ENCODE measurements at places on chromosomes 3 and 15.

DNA sequence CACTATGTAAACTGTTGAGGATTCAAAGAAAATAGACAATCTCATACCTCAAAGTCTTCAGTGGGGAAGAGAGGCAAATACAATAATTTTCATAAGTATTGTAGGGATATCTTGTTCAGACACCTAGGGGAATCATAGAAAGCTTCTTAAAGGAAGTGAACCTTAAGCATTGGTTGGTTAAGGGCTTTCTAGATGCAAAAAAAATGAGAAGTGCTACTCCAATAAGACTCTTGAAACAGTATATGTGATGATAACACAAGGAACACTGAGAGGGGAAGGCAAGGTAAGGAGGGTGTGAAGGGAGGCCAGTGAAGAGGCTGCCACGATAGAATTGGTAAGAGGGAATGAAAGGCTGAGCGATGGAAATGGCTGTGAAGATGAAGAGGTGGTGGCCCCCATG, 104.1 kb downstream of the TPRG1 start:
- DNase-seq, result no peak

GRCh38 chr3:7696320-7696719, 805.3 kb upstream of the LMCD1 start:
- DNase-seq, result no peak

DNA sequence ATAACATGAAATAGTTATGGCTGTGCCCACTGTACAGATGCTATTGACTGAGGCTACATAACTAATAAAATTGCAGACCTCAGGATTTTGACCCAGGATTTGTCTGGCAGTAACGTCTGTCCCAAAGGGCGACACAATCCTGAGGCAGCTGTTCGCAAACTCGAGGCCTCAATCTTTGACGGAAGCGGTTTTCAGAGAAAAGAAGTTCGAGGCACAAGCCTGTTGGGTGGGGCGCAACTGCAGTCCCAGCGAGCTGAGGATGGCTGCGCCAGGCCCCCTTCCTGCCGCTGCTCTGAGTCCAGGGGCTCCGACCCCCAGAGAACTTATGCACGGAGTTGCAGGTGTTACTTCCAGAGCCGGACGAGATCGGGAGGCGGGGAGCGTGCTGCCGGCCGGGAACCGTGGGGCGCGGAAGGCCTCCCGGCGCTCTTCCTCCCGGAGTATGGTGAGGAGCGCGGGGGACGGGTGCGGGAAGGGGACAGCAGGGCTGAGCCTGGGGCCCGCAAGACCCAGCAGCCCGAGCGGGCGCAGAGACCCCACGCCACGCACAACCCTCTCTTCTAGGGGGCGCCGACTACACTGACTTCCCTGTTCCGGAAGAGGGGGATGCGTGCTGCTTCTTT, at the start of gene PARP15:
Gene PARP15, plus strand, starts transcription at position 242 of the 623 bp plus-strand sequence. Its CDS starts 18 bp downstream, at position 260.
- peak; percentile 58 for DNase-seq

DNA sequence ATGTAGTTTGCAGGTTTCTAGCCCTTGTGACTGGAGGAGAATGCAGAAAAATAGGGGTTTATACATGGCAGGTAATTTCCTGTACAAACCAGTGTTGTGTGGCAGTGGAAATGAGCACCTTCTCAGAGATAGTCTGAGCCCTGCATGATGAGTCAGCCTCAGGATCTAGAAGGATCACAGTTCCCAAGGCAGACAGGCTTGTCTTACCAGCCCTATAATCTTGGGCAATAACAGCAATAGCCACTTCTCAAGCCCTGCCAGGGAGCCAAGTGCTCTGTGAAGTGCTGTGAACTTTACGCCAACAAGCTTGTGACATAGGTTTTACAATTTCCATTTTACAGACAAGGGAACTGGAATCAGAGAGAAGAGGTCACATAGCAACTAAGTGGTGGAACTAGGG, 89.4 kb downstream of the CD47 start:
- DNase-seq, result no peak

DNA sequence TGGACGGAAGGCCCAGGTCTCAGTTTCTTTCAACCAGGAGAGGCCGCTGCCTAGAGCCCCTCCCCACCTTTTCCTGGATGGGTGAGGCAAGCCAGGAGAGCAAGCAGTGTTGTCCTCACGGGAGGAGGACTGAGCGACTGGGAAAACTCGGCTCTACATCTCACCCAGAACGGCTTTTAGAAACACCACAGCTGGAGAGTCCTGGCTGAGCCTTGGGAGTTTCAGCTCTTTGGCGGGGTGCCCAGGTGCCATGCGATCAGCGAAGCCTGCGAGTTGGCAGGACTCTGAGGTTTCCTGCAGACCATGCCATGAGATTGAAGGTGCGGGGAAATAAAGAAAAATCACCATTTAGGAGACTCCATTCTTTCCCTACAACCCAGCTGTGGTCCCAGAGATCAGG, 26.0 kb downstream of the PPCDC start:
- no peak for DNase-seq

GRCh38 chr3:61559136-61559731, 2.1 kb upstream of the PTPRG start:
- DNase-seq, result no peak

GRCh38 chr3:39147711-39148434, 5.5 kb downstream of the CSRNP1 start:
- peak; percentile 39 for DNase-seq

DNA sequence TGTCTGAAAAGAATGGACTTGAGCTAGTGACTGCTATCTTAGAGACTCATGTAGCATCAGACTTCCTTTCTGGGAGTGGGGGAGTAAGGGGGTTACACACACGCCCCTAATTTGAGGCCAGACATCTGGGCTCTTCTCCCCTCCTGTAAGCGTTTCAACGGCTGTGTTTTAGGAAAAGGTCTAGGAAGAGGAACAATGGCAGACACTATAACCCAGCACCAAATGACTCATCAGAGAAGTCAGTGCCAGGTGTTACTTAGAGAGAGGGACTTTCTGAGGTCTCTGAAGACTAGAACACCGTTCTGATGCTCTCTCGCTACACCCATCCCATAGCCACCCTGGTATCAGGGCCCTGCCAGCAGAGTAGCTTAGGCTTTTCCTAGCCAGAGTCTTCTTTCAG, 65.5 kb downstream of the SSUH2 start:
- no peak for DNase-seq

DNA sequence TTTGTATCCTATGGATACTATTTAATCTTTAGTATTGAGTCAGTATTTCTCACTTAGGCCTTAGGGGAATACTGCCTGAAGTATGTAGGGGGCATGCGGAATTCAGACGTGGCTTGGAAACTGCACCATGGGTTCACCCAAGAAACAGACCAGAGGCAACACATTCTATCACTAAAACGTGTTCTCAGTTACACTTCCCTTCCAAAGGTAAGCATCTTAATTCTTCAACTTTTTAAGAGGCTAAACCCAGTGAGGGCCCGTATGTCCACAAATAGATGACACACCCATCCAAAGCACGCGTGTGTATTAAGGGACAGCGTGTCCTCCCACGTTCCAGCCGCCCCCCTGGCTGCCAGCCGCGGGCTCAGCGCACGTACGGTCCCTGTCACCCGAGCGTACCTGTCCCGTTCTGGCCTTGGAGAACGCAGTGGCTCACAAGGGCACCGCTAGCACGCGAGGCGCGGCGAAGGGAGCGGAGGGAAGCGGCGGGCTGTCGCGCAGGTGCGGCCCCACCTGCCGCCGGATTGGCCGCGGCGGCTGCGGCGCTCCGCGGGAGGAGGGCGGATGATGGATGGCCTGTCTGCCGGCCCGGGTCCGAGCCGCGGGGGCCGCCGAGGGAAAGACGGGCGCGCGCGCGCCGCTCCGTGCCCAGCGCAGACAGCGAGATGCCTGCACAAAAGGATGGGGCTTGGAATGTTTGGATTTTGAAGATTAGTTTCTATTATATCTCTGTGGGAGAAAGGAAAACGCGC, 1003.9 kb upstream of the NR2F2 start:
- no peak for DNase-seq

DNA sequence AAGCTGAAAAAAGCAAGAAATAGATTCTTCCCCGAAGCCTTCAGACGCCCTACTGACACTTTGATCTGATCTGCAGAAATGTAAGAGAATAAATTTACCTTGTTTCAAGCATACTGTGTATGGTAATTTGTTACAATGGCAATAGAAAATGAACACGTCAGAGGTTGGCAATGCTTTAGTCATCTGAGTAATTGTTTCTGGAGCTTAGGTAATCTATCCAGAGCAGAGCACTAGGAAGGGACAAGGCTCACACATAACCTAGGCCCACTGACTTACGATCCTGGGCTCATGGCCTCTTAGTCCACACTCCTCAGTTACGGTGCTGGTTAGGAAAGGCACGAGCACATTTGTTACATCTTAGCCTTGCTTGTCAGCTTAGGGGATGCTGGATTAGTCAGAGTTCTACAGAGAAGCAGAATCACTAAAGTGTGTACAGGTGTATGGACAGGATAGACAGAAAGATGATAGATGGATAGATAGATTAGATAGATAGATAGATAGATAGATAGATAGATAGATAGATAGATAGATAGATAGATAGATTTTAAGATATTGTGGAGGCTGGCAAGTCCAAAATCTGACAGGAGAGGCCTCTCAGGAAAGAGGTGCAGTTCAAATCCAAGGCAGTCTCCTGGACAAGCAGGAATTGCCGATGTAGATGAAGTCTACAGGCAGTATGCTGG, 46.8 kb upstream of the TBC1D23 start:
- DNase-seq, result no peak

- no peak for DNase-seq
These were observed 6.0 kb downstream of the C3orf62 start for GRCh38 chr3:49271047-49271446.

GRCh38 chr3:119314821-119315220, 20.6 kb downstream of the ARHGAP31 start:
- DNase-seq, result no peak

- DNase-seq, result peak; percentile 1
These were observed 159.2 kb upstream of the SLC24A5 start for GRCh38 chr15:47961401-47962090.

- no peak for DNase-seq
These were observed 128.1 kb downstream of the RPL22L1 start for GRCh38 chr3:170741756-170742529.

DNA sequence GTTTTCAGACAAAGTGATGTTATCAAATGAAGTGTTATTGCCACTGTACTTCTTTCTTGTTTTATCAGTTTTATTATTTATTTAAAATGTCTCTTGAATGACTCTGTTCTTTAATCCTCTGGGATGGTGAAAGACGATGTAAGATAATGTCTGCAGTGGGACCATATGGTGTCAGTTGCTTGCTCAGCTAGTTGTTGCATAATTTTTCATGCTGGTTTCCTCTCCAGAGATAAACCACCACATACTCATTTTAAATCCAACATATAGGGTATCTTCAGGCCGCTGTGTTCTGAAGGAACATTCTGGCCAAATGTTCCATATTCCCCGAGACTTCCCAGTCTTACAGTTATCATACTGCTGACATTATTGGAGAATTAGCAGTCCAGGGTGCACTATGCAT, 75.9 kb downstream of the GABRG3 start:
- DNase-seq, result no peak

GRCh38 chr3:149635396-149635795, 22.4 kb downstream of the WWTR1 start:
- no peak for DNase-seq

GRCh38 chr3:43755516-43756200, 64.9 kb downstream of the ABHD5 start:
- DNase-seq, result peak; percentile 43

- DNase-seq, result no peak
These were observed 116.9 kb downstream of the EPHA6 start for GRCh38 chr3:96931119-96931862.

- no peak for DNase-seq
These were observed 56.8 kb upstream of the LCTL start for GRCh38 chr15:66622591-66623022.

- no peak for DNase-seq
These were observed 182.0 kb upstream of the WNT5A start for GRCh38 chr3:55669133-55669532.

- DNase-seq, result no peak
These were observed 18.0 kb downstream of the PDIA5 start for GRCh38 chr3:123084738-123085237.

GRCh38 chr15:69595009-69595791, 142.6 kb downstream of the RPLP1 start:
- no peak for DNase-seq

DNA sequence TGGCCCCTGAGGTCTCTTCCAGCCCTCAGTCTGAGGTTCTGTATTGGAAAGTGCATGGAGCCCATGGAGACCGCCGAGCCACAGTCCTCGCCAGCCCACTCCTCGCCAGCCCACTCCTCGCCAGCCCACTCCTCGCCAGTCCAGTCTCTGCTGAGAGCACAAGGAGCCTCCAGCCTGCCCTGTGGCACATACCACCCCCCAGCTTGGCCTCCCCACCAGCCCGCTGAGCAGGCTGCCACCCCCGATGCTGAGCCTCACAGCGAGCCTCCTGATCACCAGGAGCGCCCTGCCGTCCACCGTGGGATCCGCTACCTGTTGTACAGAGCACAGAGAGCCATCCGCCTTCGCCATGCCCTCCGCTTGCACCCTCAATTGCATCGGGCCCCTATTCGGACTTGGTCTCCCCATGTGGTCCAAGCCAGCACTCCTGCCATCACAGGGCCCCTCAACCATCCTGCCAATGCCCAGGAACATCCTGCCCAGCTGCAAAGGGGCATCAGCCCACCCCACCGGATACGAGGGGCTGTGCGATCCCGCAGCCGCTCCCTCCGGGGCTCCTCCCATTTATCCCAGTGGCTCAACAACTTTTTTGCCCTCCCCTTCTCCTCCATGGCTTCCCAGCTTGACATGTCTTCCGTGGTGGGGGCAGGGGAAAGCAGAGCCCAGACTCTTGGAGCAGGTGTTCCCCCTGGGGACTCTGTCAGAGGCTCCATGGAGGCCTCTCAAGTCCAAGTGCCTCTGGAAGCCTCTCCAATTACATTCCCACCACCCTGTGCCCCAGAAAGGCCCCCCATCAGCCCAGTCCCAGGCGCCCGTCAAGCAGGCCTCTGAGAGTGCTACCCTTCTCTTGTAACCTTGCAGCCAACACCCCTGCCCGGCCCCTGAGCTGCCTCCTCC, 40.9 kb downstream of the PML start:
- DNase-seq, result no peak

DNA sequence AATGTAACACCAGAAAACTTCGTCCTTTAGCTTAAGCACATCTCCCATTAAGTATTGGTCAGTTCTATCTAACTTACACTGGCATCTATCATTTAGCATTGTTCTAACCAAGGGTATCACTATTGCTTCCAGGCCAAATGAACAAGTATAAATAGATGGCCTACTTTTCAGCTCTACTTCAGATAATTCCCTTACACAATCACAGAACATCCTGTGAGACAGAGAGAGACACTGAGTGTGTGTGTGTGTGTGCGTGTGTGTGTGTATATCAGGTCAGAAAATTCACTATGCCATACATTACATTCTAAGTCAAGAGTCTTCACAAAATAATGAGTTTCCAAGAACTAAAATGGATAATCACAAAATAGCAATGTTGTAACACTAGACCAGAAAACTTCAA, 39.1 kb downstream of the SCAPER start:
- DNase-seq, result no peak

- DNase-seq, result no peak
These were observed 2.1 kb upstream of the GLCE start for GRCh38 chr15:69158201-69158842.

Data from CD4-positive, alpha-beta T cell treated with Interleukin-4 for 4 hours (primary cell).